Transverse colon (tissue), 4 donors: ENCODE measurements at places on chromosomes 16 and 17. TPM values are rescaled to one million over a fixed set of nuclear protein-coding genes. Genes with fewer than 3 reads are reported as not detected.
A peak's percentile ranks its signal among the peaks of the same experiment; 100 is the strongest.

- DNase-seq: no peak
Observed at GRCh38 chr16:69660166-69660565, 66.2 kb downstream of the NQO1 start.

CCL1 gene
- not detected for total RNA-seq

GRCh38 chr16:50587543-50587942 is 39.3 kb downstream of the NKD1 start:
- no peak for DNase-seq

- DNase-seq: no peak
Observed at GRCh38 chr17:47731396-47731795, 1.6 kb upstream of the TBX21 start.

DNA sequence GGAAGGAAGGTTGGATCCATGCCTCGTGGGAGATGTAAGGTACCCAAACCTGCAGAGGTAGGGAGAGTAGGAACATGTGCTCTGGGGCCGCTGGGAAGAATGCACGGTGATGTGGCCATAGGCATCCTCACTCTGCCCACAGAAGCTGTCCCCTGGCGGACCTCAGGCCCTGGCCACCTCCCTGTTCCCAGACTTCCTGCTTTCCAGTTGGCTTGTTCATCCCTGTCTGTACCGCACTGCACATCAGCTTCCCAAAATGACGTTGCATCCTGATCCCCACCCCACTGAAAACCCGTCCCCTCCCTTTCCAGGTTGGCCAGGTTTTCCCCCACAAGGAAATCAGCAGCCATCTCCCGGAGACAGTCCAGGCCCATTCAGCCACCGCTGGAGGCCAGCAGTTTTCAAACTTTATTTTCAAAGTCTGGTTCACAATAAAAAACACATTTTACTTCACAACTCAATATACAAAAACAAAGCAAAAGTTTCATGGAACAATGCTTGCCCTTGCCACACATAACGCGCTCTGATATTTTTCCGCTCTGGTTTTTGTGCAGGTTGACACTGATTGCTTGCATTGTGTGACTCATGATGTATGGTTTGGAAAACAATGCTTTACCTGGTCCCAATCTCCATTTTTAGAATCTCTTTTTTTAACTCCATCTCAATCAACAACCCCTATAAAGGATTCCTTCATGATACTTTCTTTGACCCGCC is 143.0 kb downstream of the GAS7 start:
- DNase-seq: no peak

- DNase-seq: peak; percentile 47
Observed at GRCh38 chr17:81386646-81387099, 8.6 kb upstream of the BAHCC1 start.

- no peak for DNase-seq
Observed at GRCh38 chr16:73730481-73731090, 566.0 kb upstream of the PSMD7 start.

DNA sequence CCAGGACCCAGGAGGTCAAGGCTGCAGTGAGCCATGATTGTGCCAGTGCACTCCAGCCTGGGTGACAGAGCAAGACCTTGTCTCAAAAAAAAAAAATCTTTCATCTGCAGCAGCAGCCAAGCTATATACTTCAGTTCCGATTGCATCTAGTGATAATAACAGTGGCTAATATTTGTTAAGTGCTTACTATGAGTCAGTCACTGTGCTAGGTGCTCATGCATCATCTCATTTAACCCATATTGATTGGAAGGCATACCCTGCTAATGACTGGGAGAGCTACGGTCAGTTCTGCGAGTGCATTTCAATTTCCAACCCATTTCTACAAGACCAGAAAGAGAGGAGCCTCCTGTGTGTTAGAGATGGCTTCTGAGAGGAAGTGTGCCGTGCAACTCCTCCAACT is 7.7 kb upstream of the TUBG2 start:
- no peak for DNase-seq

GRCh38 chr16:47018223-47018891 is 44.9 kb upstream of the DNAJA2 start:
- DNase-seq: peak; percentile 66

TSPAN10 gene
- total RNA-seq: not detected

DNA sequence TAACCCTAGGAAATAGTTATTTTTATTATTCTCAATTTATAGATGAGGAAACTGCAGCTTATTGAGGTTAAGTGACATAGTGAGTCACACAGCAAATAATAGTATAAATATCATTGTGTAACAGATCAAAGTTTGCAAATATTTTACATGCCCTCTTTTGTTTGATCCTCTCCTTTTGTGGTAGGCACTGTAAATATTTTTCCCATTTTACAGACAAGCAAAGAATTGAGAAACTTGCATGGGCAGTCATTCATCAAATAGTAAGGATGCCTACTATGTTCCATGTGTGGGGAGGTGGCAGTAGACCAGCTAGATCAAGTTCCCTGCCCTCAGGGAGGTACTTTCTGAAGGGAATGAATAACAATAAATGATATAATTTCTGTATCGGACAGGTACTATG is 173.0 kb downstream of the PHKB start:
- no peak for DNase-seq

- DNase-seq: no peak
Observed at GRCh38 chr17:47736501-47737495, 3.8 kb downstream of the TBX21 start.

GRCh38 chr16:4693956-4694641 is 737 bp downstream of the NUDT16L1 start:
- DNase-seq: peak; percentile 56

DNA sequence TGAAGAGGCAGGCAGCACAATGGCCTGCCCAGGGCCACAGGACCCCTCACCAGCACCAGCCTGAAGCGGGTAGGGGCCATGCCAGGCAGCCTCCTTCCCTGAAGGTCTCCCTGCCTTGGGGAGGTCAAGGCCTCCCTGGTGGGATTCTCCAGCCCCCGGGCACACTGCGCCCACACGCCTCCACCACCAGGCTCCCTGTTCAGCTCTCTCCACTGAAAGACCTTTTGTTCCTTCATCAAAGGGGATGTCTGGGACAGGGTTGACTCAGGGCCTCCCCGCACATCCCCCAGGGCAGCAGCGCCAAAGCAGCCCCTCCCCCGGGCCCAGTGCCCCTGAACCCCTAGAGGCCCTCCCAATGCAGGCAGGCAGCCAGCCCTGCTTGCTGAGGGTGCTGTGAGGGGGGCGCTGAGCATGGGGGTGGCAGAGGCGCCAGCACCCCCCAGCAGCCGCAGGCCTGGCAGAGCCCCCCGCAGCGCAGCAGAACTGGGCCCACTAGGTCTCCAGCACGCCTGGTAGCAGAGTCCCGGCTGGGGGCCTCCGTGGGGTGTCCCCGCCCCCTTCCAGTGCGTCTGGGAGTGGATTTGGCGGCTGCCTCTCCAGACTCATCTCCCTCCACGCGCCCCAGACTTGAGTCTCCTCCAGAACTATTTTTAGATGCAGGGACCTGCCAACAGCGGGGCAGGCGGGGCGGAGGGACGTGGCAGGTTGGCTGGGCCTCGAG is 13.1 kb downstream of the BCAR1 start:
- DNase-seq: peak; percentile 62

- no peak for DNase-seq
Observed at GRCh38 chr16:19812986-19813385, 71.7 kb downstream of the GPRC5B start.

- DNase-seq: no peak
Observed at GRCh38 chr17:78342449-78343186, 17.3 kb downstream of the SOCS3 start.

GRCh38 chr17:74185571-74186185 is 17.8 kb upstream of the RPL38 start:
- no peak for DNase-seq

HSDL1 gene
- 11.1 TPM for total RNA-seq

DNA sequence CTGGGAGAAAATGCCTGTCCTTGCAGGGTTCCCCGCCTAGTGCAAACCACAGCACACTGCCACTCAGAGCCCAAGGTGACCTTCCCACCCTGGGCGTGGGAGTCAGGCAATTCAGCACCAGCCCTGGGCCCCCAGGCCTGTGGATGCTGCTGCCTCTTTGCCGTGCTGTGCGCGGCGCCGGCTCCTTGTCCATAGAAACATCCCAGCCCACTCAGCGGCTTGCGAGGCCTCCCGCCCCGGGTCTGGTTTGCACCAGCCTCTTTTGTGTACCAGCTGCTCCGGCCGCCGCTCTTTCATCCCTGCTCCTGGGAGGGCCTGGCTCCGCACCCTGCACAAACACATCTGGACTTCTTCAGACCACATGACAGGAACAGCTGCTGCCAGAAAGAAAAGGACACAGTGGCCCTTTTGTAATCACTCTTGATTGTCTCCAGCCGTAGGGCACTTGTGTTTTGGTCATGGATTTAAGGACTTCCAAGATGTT is 75.4 kb upstream of the SDK2 start:
- DNase-seq: peak; percentile 24

GRCh38 chr16:55734665-55735064 is 78.9 kb downstream of the SLC6A2 start:
- DNase-seq: no peak

GRCh38 chr17:77738751-77739531 is 219.6 kb upstream of the TNRC6C start:
- no peak for DNase-seq

KRTAP4-3 gene
- not detected for total RNA-seq

CA5A gene
- not detected for total RNA-seq
